Spinal cord (tissue), 10 donors: ENCODE measurements at places on chromosomes 12 and 14. TPM values are rescaled to one million over a fixed set of nuclear protein-coding genes. Genes with fewer than 3 reads are reported as not detected.
A peak's percentile ranks its signal among the peaks of the same experiment; 100 is the strongest.

DNA sequence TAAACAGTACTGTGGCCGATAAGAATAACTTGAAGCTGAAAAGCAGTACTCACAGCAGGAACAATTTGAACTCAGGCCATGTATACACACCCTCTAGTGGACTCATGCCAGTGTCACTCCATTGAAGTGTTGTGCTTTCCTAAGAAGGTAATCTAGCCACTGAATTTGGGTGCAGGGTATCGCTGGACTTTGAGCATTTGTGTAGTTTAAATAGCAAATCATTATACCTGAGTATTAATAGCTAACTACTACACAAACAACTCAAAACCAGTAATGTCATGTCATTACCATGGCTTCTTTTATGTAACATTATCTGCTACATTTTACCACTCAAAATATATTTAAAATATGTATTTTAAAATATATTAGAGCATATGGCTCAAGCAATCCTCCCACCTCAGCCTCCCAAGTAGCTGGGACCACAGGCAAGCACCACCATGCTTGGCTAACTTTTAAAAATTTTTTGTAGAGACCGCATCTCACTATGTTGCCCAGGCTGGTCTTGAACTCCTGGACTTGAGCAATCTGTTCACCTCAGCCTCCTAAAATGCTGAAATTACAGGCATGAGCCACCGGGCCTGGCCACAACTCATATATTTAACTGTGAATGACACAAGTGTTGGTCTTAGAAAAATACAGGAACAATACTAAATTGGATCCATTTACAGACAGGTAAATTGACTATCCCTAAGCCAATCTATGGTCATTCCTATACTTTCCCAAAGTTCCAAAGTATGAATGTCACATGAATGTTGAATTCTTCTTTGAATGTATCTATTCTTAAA is 25.6 kb upstream of the ARID4A start:
- no peak for DNase-seq

Gene CD163L1
- total RNA-seq = 5.4 TPM

DNA sequence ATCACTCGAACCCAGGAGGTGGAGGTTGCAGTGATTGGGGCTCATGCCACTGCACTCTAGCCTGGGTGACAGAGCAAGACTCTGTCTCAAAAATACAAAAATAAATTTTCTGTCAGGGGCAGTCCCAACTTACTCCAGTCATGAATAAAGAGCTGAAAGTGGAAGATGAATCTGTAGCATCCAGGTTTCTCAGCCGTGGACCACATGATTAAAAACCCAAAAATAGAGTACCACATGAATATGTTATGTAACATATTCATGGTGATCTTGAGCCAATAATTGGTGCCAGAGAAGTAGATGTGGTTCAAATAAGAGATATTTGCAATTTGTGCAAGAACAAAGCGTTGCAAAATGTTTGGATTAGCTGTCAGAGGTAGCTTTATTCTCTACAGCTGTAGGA is 23.1 kb downstream of the SPIC start:
- DNase-seq = no peak

Gene PLEKHH1
- total RNA-seq = 20.7 TPM

DNA sequence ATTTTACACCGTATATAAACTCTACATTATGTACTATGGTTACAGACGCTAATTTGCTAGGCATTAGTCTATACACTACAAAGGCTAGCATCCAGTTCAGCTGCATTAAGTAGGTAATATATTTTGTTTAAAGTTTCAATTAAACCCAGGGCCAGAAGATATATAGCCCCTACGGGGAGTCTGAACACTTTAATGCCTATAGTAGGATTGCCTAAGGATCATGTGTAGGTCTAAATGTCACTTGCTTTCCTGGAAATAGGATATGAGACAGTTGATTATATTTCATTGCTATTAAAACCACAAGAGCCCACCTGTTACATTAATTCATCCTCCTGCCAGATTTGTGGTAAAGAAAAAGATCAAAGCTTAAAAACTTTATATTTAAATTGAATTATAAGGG is 286.9 kb downstream of the TMTC2 start:
- no peak for DNase-seq

DNA sequence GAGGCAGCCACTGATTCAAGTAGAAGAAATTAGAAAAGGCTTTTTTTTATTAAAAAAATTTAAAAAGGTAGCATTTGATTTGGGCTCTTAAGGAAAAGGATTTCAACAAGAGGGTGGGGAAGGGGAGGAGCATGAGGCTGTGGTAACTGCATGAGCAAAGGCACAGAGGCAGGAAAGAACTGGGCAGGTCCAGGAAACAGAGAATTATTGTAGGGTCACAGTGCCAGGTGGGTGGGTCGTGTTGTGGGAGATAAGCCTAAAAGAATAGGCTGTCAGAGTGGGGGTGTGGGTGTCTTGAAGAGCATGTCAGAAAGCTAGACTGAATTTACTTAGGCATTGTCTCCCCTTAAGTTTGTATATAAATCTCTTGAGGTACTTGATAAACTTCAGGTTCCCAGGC is 7.8 kb downstream of the LIMA1 start:
- DNase-seq = no peak

- peak; percentile 53 for DNase-seq
Observed at GRCh38 chr12:685388-685787, 22.1 kb upstream of the NINJ2 start.

DNA sequence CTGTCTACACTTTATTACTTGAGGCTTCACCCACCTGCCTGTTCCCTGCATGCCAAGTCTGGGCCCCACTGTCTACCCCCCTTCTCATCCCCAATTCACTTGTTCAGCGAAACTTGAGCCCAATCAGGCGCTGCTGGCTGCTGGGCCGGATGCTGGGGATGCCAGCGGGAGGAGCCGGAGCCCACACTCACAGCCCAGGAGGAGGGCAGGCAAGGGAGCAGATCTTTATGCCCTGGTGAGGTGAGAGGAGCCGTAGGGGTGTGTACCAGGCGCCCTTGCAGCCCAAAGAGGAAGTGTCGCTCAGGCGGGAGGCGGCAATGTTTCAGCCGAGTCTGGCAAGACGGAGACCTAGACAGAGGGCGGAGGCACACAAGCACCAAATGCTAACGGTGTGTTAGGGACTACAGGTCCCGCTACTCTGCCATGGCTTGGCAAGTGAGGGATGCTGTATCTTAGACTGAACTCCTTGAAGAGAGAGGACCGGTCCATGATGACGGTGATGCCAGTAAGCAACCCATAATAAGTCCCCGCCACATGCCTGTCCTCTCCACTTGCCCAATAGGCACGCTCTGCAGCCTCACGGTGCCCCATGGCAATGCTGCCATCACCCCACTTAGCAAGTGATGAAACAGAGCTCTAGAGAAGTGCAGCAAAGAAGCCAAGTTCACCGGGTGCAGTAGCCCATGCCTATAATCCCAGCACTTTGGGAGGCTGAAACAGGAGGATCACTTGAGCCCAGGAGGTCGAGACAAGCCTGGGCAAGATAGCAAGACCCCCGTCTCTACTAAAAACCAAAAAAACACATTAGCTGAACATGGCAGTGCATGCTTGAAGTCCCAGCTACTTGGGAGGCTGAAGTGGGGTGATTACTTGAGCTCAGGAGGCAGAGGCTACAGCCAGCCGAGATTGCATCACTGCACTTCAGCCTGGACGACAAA is 41.6 kb downstream of the LRRC74A start:
- no peak for DNase-seq
